ENCODE measurements at places on chromosomes 5 and 9. TPM values are rescaled to one million over a fixed set of nuclear protein-coding genes. Genes with fewer than 3 reads are reported as not detected.

The PCDHB4 gene
- 3.2 TPM for total RNA-seq

The IL3 gene
- not detected for total RNA-seq

The SYNPO gene
- total RNA-seq, result 5.3 TPM

DNA sequence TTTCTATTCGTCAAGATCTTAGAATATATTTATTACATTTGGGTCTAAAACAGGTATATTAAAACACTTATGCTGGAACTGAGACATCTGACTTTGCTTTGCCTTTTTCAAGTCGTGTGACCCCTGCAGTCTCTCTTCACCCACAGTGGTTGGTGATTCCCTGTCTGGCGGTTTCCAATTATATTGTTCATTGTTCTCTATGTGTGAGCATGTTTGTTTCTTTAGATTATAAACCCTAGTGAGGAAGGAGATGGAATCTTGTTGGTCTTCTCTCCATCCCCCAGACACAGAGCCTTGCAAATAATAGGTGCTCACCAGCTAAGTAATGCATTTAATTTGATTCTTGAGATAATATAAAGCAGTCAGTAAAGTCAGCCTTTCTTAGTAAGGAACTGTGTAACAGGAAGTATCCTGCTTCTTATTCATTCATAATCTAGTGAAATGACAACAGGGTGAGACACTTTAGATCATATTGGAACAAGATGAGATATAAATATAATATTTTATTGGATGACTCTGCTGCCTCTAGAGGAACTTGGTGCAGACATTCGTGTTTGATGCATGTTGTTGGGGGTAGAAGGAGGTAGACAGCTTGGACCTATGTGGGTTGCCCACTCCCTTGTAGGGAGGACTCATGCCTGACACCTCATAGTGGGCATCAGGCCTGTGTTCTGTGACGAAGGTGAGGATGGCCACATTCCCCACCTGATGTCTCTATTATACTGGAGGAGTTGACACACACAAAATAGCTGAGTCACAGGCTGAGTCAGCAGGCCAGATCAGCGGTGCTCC is 88.1 kb downstream of the FGF1 start:
- no peaks in the 10 kb centered on the region for H3K27me3 ChIP-seq
- DNase-seq, result no peak
- H3K36me3 ChIP-seq, result peaks cover 4% of the 10 kb centered on the region

The SLC6A3 gene
- total RNA-seq, result 1.1 TPM

DNA sequence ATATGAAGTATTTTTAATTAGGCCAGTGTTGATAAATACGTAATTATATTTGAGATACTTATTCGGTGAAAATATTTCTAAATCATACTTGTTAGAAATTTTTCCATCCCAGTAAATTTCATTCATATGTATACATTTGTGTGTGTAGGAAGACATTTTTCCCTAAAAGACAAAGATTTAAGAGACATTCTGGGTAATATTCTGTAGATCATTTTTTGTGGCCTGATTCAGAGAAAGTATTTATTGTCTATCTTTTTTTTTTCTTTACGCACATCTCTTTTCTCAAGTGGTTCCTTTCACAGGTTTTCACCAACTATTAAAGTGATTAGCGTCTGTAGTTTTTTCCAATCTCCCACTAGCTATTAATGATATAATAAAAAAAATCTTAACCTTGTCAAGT is 224.1 kb downstream of the MEF2C start:
- peak; percentile 36 for DNase-seq
- H3K4me1 ChIP-seq, result peaks cover 16% of the 10 kb centered on the region
- H3K27ac ChIP-seq, result peak overlapping the region; percentile 97
- peaks cover 10% of the 10 kb centered on the region for H3K27me3 ChIP-seq

- H3K36me3 ChIP-seq, result no peaks in the 10 kb centered on the region
- no peak overlapping the region for H3K27ac ChIP-seq
- H3K4me3 ChIP-seq, result no peak overlapping the region
- H3K27me3 ChIP-seq, result no peaks in the 10 kb centered on the region
- no peak for DNase-seq
Observed at GRCh38 chr9:136876476-136876875, 9.8 kb upstream of the TRAF2 start.

- peak overlapping the region; percentile 69 for H3K27ac ChIP-seq
- DNase-seq, result no peak
- peaks cover 30% of the 10 kb centered on the region for H3K4me1 ChIP-seq
- H3K36me3 ChIP-seq, result peaks cover 30% of the 10 kb centered on the region
Observed at GRCh38 chr9:127397646-127398274, 791 bp downstream of the SLC2A8 start.

Measured in spinal cord (tissue), 10 donors.